Heart left ventricle (tissue), 16 donors: ENCODE measurements at places on chromosomes 16 and 17. TPM values are rescaled to one million over a fixed set of nuclear protein-coding genes. Genes with fewer than 3 reads are reported as not detected.

RAPGEFL1 gene
- total RNA-seq, result 3.7 TPM

ALOX12B gene
- not detected for total RNA-seq

GALR2 gene
- not detected for total RNA-seq

DHRS7C gene
- 39.5 TPM for total RNA-seq

DNA sequence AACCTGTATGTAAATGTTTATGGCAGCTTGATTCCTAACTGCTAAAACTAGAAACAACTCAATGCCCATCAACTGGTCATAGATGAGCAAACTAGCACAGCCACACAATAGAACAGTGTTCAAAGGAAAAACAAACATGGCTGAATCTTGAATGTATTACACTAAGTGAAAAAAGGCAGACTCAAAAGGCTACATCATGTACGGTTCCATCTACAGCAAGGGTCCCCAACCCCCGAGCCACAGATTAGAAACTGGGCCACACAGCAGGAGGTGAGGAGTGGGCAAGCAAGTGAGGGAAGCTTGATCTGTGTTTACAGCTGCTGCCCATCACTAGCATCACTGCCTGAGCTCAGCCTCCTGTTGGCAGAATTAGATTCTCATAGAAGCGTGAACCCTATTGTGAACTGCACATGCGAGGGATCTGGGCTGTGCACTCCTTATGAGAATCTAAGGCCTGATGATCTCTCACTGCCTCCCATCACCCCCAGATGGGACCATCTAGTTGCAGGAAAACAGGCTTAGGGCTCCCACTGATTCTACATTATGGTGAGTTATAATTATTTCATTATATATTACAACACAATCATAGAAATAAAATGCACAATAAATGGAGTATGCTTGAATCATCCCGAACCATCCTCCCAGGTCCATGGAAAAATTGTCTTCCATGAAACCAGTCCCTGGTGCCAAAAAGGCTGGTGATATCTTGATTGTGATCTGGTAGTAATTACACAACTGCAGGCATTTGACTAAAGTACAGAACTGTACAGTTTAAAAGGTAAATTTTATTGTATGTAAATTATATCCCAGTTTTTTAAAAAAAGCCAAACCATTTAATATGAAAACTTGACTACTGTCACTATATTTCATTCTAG, 7.7 kb downstream of the CEP20 start:
- H3K27me3 ChIP-seq, result no peaks in the 10 kb centered on the region
- peaks cover 61% of the 10 kb centered on the region for H3K36me3 ChIP-seq
- no peaks in the 10 kb centered on the region for H3K4me1 ChIP-seq
- H3K27ac ChIP-seq, result no peak overlapping the region
- DNase-seq, result no peak

DNA sequence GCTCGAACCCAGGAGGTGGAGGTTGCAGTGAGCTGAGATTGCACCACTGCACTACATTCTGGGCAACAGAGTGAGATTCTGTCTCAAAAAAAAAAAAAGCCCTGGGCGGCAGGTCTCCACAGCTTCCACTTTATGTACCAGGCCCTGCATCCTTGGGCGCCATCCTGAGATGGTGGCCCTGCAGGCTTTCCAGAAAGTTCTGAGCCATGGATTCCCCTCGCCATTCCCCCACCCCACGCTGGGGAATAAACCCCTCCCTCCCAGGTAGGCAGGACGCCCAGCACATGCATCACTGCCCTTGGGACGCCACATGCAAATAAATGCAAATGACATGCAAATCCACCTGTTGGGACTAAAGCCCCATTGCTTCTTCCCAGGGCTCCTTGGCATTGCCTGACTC, 13.8 kb upstream of the ZNF469 start:
- H3K36me3 ChIP-seq, result no peaks in the 10 kb centered on the region
- no peak overlapping the region for H3K27ac ChIP-seq
- H3K4me3 ChIP-seq, result no peak overlapping the region
- no peaks in the 10 kb centered on the region for H3K4me1 ChIP-seq
- no peak for DNase-seq

DNA sequence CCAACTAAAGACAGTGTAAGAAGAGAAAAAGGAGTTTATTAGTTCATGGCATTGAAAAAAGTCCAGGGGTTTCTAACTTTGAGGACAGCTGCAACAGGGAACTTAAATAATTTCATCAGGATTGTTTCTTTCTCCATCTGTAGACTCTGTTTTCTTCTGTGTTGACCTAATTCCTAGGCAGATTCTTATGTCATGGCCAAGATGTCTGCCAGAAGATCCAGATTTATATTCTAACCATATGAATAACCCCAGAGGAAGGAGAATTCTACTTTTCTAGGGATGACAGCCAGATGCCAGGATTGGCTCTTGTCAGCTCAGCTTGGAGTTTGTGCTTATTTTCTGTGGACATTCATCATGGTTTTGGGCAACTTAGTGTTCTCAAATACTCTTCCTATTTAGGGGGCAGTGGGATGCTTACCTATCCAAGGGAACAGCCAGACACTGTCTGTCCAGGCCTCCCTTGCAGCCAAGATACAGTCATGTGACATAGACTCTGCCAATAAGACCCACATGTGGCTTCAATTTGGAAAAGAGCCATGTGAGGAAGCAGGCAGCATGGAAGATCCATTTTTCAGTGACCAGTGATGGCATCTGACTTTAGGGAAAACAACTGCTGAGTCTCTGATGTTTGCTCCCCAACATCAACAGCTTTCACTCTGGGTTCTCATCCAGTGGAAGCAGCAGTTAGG, 18.2 kb downstream of the PCTP start:
- peaks cover 6% of the 10 kb centered on the region for H3K4me1 ChIP-seq
- H3K4me3 ChIP-seq, result no peak overlapping the region
- H3K27me3 ChIP-seq, result no peaks in the 10 kb centered on the region
- H3K27ac ChIP-seq, result no peak overlapping the region
- H3K36me3 ChIP-seq, result no peaks in the 10 kb centered on the region
- DNase-seq, result no peak

DNA sequence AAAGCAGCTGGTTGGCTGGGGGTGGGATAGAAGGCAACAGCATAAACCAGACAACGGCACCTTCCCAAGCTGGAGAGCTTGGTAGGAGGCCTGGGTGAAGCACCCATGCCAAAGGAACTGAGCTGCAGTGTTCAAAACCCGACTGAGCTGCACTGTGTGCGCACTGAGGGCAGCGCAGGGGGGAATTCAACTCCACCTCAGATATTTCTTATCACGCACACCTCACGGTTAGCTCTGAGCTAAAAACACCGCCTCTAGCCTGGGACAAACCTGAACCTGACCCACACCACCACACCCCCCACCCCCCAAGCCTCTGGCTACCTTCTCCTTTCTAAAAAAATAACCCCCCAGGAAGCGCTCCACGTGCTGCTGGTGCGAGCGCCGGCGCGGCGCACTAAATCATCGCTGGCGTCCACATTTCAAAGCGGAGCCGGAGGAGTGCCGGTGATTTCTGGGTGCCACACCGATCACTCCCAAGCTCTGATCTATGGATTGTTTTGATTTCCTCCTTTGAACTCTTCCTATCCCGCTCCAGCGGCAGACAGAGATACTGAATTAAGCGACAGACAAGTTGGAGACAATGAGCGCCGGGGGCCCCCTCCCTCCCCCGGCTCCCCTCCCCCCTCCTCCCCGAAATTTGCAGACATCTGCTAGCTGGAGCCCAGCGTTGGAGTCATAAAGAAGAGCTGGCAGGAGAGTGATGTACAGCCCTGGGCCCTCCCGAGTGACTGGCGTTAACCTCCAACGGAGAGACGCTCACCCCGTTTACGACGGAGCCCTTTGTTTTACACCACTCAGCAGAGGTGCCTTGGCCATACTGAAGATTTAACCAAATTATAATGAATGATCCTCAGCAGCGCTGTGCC, 85.0 kb downstream of the NOG start:
- H3K36me3 ChIP-seq, result no peaks in the 10 kb centered on the region
- H3K4me3 ChIP-seq, result peak overlapping the region; percentile 28
- H3K27me3 ChIP-seq, result peaks cover 10% of the 10 kb centered on the region
- H3K27ac ChIP-seq, result no peak overlapping the region

DNA sequence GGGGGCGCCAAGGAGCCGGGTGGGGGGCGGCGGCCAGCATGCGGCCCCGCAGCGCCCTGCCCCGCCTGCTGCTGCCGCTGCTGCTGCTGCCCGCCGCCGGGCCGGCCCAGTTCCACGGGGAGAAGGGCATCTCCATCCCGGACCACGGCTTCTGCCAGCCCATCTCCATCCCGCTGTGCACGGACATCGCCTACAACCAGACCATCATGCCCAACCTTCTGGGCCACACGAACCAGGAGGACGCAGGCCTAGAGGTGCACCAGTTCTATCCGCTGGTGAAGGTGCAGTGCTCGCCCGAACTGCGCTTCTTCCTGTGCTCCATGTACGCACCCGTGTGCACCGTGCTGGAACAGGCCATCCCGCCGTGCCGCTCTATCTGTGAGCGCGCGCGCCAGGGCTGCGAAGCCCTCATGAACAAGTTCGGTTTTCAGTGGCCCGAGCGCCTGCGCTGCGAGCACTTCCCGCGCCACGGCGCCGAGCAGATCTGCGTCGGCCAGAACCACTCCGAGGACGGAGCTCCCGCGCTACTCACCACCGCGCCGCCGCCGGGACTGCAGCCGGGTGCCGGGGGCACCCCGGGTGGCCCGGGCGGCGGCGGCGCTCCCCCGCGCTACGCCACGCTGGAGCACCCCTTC, 484 bp downstream of the FZD2 start:
- peak; percentile 63 for DNase-seq
- no peaks in the 10 kb centered on the region for H3K36me3 ChIP-seq
- no peaks in the 10 kb centered on the region for H3K27me3 ChIP-seq

DNA sequence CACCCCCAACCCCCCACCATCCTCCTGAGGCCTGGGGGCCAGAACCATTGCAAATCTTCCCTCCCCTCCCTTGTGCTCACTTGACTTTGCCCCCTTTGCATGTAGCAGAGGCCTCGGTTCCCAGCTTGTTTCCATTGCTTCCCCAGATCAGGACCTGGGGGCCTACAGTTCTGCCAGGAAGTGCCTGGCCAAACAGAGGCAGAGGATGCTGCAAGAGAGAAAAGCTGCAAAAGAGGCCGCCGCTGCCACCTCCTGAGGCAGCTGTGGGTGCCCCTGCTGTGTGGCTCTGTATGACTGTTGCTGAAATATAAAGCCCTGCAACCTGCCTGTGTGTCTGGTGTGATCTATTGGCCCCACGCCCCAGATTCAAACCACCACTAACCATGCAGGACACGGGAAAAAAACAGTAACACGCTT, 2.3 kb downstream of the NDUFB10 start:
- no peak overlapping the region for H3K4me3 ChIP-seq
- peaks cover 39% of the 10 kb centered on the region for H3K4me1 ChIP-seq
- H3K27ac ChIP-seq, result no peak overlapping the region
- H3K27me3 ChIP-seq, result no peaks in the 10 kb centered on the region

DNA sequence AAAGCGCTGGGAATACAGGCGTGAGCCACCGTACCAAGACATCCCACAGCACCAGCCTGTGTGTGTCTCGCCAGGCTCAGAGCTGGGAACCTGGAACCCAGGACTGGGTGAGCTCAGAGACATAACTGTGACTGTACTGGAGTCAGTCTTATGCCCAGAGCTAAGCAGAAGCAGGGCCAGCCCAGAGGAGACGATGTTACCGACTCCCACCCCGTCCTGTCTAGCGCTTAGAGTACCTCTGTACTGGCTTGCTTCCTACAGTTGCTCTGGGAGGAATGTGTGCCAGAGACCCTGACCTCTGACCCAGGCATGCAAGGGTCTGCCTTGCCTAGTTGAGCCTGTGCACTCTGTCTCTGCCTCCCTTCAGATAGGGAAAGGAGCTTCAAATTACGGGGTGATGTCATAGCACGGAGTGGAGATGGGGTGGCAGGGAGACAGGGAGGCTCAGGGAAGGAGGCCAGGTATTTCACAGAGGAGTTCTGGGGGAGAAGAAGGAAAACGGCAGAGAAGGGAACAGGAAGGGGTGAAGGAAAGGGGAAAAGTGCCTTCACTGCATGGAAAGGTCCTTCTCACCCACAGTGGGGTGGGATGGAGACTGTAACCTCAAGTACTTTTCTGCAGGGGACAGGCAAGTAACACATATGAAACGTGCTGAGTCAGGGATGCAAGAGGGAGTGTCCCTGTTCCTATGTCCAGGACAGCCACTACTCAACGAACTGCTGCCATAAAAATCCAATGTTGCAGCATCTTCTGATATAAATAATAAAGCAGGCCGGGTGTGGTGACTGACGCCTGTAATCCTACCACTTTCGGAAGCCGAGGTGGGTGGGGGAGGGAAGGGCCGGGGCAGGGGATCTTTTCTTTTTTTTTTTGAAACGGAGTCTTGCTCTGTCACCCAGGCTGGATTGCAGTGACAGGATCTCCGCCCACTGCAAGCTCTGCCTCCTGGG, 5.8 kb upstream of the ARMC5 start:
- H3K4me1 ChIP-seq, result peaks cover 73% of the 10 kb centered on the region
- H3K27me3 ChIP-seq, result no peaks in the 10 kb centered on the region
- H3K4me3 ChIP-seq, result no peak overlapping the region
- peak overlapping the region; percentile 37 for H3K27ac ChIP-seq
- peak; percentile 34 for DNase-seq
- no peaks in the 10 kb centered on the region for H3K36me3 ChIP-seq

DNA sequence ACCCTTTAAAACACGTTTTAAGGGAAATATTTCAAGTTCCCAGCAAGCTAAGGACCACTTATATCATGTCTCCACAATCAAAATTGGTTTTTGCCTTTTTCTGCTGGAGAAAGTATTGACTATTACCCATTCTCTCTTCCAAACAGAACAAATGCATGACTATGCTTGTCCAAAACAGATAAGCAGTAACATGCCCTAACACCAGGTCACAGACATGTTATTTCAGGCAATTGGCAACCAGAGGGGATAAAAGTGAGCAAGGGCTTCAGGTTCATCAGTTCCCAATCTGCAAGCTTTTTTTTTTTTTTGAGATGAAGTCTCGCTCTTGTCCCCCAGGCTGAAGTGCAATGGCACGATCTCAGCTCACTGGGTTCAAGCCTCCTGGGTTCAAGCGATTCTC, 15.0 kb downstream of the SKA2 start:
- H3K27me3 ChIP-seq, result no peaks in the 10 kb centered on the region
- no peaks in the 10 kb centered on the region for H3K4me1 ChIP-seq
- no peak overlapping the region for H3K4me3 ChIP-seq
- no peak overlapping the region for H3K27ac ChIP-seq
- H3K36me3 ChIP-seq, result no peaks in the 10 kb centered on the region

DNA sequence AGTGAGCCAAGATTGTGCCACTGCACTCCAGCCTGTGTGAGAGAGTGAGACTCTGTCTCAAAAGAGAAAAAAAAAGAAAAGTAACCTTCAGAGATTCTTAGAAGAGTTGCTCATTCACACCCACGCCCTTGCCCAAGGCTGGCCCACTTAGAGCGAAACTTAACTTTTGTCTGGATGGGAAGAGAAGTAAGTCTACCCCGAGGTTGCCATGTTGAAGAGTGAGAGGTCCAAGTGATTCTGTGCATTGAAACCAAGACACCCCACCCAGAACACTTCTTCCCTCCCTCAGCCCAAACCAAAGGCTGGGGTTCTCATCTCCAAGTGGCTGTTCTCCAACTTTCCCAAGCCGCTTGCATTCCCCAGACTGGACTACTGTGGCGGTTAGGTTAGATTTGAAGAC, 2.4 kb upstream of the CISD3 start:
- peaks cover 6% of the 10 kb centered on the region for H3K36me3 ChIP-seq
- peak overlapping the region; percentile 82 for H3K27ac ChIP-seq
- H3K4me3 ChIP-seq, result no peak overlapping the region
- H3K27me3 ChIP-seq, result no peaks in the 10 kb centered on the region
- peaks cover 62% of the 10 kb centered on the region for H3K4me1 ChIP-seq
